Activated naive CD8-positive, alpha-beta T cell treated with anti-CD3 and anti-CD28 coated beads, Interleukin-2, amount 10 ng/mL, durations not matched to agents 7 days and 5 days (primary cell): ENCODE measurements at places on chromosomes 5 and 9. TPM values are rescaled to one million over a fixed set of nuclear protein-coding genes. Genes with fewer than 3 reads are reported as not detected.

The ZDHHC21 gene
- total RNA-seq, result 6.0 TPM

The MPDZ gene
- total RNA-seq, result not detected

The UBE2QL1 gene
- not detected for total RNA-seq

The CKMT2 gene
- total RNA-seq, result not detected

The TAF1L gene
- 0.06 TPM for total RNA-seq

The LCN9 gene
- not detected for total RNA-seq

The CDHR2 gene
- total RNA-seq, result 3.8 TPM

The FBXW2 gene
- total RNA-seq, result 87.8 TPM
